Bronchial epithelial cell (primary cell): ENCODE measurements at places on chromosomes 11 and 22. TPM values are rescaled to one million over a fixed set of nuclear protein-coding genes. Genes with fewer than 3 reads are reported as not detected.
A peak's percentile ranks its signal among the peaks of the same experiment; 100 is the strongest.

APLP2 gene
- total RNA-seq: 504 and 567 TPM in 2 replicates

TRIM77 gene
- total RNA-seq: not detected in 2 replicates

BAIAP2L2 gene
- total RNA-seq: 0.26 and 0.38 TPM in 2 replicates

OR5P2 gene
- not detected in 2 replicates for total RNA-seq

TEAD1 gene
- total RNA-seq: 17.6 and 18.7 TPM in 2 replicates

DNA sequence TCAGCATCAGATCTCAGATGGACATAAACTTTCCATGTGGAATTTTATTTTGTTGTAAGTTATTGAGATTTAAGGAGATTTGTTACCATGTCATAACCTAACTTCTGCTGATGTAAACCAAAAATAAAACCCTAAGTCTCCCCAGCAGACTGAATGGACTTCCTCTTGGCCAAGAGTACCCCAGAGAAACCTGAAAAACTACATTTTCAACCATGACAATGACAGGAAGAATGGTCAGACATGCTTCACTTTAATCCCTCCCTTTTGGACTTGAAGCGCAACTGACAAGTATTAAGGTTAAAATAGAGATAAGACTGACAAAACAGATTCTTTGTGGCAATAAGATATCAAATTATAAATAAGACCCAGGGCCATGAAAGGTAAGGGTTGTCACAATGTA lies 579.7 kb upstream of the RAG2 start:
- DNase-seq: no peak

DNA sequence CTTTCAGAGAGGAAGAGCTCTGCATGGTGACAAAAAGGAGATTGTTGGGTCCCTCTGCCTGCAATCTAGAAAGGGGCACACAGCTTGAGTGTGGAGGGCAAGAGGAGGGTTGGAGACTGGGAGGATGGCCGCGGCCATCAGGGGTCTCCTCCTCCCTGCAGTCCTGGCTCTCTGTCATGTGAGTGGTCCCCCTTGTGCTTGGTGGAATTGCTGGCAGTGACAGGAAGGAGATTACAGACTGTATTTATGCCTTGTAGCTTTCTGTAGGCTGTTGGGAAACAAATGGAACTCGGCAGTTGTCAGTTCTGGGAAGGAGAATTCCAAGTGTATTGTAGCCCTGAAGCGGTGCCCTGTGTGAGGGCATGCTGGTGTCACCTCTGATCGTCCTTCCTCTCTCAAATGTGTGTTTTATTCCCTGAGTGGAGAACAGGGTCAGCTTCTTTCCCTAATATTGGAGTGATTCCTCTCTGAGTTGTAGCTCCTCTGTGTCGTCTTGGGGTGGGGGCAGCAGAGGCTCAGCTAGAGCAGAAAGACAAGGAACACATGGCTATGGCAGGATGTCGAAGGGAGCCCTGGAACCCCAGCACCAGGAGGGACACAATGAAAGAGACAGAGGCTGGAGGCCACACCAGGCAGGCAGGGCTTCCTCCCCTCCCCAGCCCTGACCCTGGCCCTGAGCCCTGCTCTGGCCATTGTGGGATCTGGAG lies 163.1 kb downstream of the PKNOX2 start:
- DNase-seq: no peak

DNA sequence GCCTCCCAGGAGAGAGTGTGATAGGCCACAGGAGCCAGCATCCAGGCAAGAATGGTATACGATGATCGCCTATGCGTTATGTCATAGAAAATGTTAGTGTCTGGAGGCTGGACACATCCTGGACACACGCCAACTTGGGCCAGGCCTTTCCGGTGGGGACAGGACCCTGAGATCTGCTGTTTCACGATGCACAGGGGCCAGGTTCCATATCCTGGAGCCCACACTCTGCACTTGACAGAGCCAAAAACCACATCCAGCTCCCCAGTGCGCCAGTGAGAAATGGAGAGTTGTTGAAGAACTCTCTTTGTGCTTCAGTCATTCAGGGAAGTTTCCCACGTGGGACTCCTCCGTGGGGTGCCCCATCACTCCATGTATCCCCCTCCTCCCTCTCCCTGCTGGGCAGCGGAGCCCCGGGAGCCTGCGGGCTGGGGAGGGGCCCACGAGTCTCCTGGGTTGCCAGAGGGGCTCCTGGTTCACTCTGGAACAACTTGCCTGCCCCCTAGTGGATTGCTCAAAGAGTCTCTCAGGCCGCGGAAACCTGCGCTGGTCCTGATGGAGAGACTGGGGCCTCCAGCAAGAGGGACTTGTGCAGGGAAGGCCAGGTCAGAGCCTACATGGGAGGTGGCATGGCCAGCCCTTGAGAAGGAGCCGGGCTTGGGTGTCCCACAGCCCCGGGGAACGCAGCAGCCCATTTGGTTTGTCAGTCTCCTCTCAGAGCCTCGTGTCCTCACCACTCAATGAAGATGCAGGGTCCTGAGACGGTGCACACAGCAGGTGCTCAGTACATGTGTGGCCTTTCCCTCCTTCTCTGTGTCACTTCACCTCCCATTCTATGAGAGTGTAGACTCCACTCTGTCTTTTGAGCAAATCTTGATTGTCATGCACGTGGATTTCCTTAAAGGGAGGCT lies 10.2 kb upstream of the LRRC32 start:
- DNase-seq: peak; percentile 40

DNA sequence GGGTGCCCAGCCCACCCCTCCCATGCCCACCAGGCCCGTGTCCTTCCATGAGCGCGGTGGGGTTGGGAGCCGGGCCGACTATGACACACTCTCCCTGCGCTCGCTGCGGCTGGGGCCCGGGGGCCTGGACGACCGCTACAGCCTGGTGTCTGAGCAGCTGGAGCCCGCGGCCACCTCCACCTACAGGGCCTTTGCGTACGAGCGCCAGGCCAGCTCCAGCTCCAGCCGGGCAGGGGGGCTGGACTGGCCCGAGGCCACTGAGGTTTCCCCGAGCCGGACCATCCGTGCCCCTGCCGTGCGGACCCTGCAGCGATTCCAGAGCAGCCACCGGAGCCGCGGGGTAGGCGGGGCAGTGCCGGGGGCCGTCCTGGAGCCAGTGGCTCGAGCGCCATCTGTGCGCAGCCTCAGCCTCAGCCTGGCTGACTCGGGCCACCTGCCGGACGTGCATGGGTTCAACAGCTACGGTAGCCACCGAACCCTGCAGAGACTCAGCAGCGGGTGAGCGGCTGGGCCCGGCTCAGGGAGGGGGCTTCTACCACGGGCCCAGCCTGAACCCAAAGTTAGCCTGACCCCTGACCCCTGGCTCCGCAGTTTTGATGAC lies 3.0 kb downstream of the PKP3 start:
- DNase-seq: no peak

GRCh38 chr11:34358258-34358727 lies 483 bp upstream of the ABTB2 start:
- peak; percentile 63 for DNase-seq

DNA sequence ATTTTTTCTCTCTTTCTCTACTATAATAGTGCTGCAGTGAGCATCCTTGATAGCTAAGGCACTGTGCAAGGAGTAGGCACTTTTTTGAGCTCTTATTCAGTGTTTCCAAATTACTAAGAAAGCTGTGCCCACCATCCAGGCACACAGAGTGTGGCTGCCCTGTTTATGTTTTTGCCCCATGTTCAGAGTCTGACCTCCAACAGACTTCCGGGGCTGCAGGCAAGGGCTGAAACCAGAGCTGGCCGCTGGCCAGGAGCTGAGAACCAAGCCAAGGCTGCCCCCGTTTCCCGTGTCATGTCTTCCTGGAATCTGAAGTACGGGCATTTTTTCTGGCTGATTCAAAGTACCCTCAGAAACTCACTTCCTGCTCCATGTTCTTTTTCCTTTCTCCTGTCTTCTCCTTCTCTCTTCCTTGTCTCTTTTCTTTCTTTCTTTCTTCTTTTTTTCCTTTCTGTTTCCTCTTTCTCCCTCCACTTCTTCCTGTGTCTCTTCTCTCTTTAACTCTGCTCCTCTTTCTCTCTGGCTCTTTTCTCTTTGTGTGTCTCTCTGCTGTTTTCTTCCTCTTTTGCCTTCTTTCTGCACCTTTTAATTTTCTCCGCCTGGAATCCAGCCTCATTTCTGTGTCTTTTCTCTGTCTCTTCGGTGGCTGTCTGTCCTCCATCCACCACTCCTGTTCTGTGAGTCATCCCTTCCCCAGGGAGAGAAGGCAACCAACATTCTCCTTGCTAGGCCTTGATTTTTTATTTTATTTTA lies 17.0 kb upstream of the KCTD14 start:
- peak; percentile 89 for DNase-seq

GRCh38 chr11:47607380-47607779 lies 13.2 kb upstream of the C1QTNF4 start:
- DNase-seq: no peak

- no peak for DNase-seq
These were observed 56.5 kb upstream of the APOA1 start for GRCh38 chr11:116893906-116894305.

DNA sequence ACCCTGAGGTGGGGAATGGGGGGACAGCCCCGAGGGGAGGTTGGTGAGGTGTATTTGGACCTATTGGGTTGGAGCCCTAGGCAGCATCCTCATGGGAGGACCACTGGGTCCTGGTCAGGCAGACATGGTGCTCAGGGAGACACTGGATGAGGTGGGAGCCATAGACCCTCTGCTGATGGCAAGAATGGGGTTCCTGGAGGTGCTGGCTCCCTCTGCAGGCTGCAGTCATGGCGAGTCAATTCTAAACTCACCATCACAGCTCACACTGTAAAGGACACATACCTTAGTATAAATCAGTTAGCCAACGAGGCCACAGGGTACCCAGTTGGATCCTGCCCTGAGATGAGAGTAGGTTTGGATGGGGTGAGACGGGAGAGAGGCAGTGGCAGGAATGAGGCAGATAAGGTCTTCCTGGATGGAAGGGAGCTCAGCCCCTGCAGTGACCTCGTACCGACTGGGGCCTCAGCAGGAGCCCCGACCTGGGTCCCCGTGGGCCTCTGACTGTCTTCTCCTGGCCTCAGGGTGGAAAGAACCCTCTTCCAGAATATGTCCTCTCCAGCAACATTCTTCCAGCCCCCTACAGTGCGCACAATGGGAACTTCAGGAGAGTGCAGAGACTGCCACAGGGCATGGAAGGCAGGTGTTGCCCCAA lies 1.7 kb upstream of the GAB4 start:
- no peak for DNase-seq

GRCh38 chr11:4083198-4083597 lies 11.4 kb upstream of the RRM1 start:
- DNase-seq: no peak

DNA sequence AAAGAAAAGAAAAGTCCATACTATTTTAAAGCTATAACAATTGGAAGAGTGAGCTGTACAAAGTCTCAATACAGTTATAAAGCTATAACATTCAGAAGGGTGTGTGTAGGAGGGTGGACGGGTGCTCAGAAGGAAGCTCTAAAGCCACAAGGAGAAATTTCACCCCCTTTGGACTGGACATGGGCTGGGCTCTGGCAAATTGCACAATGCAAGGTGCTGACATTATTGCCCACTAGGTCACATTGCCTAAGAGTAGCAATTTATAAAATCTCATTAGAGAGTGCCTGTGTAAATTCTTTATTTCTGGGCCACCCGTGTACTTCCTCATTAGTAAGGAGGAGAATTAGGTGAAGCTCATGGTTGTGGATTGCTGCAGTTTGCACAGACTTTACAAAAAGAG lies 5.7 kb upstream of the APOBEC3A start:
- DNase-seq: no peak

DNA sequence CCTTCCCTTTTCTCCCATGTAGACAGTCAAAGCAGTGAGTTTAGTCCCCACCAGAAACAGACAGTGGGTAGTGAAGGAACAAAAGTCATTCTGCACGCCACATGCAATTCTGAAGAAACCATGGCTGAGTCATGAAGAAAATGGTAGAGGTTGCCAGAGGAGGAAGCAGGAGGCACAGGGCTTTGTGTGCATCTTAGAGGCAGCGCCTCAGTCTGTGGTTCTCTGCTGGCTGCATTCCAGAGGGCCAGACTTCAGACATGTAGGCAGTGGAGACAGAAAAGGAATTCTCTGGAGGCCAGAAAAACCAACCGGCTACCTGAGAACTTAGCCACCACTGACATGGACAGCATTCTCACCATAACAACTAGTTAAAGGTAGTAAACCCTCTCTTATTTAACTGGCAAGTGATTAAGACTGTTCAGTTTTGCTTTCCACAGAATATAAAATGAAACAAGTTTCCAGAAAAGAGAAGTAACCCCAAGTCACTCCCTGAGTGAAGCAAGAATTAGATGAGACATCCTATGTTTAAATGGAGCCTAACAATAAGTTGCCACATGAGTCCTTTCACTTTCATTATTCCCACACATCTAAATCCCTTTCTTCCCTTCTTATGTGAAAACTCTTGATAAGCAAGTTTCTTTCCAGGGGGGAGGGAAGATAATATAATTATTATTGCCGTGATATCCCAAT lies 556.1 kb downstream of the SOX6 start:
- DNase-seq: peak; percentile 86

- DNase-seq: no peak
These were observed 75.7 kb upstream of the ANO1 start for GRCh38 chr11:70002433-70002832.
